ENCODE measurements at places on chromosomes 4 and X.

- DNase-seq, result no peak
Measured at GRCh38 chrX:72141372-72142004, 9.8 kb upstream of the RTL5 start.

DNA sequence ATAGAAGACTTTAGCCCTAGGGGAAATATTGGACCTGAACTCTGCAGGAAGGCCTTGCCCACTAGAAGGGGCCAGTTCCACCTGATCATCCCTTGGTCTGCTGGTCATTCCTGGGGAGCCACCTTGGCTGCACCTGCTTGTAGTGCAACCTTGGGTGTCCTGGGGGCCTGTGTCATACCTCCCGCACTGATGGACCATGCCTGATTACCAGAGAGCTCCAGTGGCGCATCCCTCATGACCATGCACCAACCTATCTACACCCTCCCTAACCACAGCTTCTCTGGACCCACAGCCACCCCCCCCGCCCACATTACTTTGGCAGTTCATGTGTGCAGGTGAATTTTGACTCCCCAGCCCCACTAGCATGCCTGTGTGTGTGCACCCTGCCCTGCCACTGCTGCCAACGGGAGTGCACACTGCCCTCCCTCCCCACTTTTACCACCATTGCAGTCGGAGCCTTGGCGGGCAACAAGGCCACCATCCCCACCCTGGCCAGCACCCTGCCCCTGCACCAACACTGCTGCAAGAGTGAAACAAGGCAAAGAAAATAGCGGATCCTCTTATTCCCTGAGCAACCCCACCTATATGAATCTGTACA lies 208.1 kb downstream of the FAM47B start:
- no peak for DNase-seq

GRCh38 chr4:14897217-14897616 lies 105.1 kb upstream of the CPEB2 start:
- DNase-seq, result no peak

DNA sequence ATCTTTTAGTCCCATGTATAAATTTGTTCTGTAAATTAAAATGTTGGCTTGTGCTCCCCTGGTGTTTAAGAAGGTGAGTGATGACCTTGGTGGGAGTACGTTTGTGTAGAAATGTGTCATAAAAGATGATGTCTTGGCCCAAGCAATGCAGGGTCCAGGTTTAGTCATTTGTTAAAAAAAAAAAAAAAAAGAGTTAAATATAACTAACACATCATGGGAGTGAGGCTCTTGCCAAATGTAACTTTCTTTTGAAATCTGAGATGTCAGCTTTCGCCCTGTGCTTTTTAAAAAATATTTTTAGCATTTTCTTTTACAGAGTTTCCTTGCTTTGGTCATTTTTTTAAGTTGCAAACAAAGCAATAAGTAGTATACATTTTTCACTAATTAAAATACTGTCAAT lies 135.6 kb downstream of the FBXO8 start:
- DNase-seq, result no peak

GRCh38 chr4:149370785-149371420 lies 444.7 kb downstream of the IQCM start:
- no peak for DNase-seq

GRCh38 chrX:105837232-105837631 lies 14.9 kb downstream of the NRK start:
- DNase-seq, result no peak

- DNase-seq, result no peak
Measured at GRCh38 chr4:155497306-155497705, 120.5 kb upstream of the MAP9 start.

DNA sequence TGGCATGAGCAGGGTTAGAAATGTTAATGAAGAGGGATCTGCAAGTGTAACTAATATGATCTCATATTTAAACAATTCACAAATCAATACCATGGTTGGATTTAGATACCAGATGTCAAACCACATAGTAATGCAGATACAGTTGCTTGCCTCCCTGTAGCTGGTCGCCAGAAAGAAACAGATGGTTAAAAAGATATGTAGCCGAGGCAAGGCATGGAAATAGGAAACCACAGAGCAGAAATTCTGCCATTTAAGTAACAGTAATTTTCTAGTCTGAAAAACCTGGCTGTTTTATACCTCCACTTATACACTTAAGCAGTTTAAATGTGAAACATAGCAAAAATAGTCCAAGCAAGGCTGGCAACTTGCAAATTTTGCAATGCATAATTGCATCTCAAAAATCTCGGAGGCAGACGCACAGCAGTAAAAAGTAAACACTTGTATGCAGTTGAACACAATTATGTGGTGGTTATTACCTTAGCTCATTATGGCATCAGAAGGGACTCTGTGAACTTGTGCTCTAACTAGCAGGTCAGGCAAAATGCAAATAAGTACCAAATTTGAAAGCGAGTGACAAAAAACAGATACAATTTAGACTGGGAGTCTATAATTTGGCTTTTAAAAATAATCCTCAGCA lies 126.8 kb downstream of the NAA11 start:
- DNase-seq, result no peak

- DNase-seq, result no peak
Measured at GRCh38 chr4:55928846-55929245, 19.9 kb upstream of the CEP135 start.

DNA sequence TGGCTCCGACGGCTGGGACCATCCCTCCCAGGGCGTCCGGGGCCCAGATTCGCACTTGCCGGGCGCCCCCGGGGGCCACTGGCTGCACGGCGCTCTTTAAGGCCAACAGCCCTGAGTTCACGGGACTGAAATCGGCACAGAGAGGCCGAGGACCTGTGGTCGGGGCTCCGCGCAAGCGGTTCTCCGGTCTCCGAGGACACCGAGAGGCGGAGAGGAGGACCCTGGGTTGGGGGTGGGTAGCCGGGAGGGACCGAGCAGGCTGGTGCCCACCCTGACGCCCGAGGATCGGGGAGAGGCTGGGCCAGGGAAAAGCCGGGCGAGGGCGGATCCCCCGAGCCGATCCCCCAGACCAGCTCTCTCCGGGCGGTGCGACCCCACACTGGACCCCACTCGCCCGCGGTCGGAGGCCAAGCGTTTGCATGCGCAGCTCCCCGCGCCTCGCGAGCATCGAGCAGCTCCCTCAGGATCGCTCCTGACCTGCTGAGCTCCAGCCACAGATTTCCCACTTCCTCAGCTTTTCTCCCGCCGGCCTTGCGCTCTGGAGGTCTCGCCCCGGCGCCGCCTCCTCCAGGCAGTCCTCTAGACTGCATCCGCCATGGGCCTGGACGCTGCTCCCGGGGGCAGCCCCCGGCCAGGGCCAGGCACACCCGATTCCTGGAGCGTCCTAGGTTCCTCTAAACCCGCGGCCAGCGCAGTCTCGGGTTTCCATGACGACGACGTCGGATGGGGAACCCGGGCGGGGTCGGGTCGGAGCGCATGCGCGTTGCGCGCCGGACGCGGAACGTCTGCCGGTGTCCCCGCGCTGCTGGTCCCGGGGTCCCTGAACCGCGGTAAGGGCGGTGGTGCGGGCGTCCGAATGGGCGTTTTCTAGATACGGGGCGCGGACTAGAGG lies 17.6 kb upstream of the NAT8L start:
- peak; percentile 83 for DNase-seq

- no peak for DNase-seq
Measured at GRCh38 chrX:63784902-63785707, at the start of gene ARHGEF9. ARHGEF9 (minus strand) TSS chrX:63785214; CDS start chrX:63785145, 69 bp downstream.

Measured in T-helper 2 cell (primary cell).